ENCODE measurements at places on chromosomes 12 and 14. TPM values are rescaled to one million over a fixed set of nuclear protein-coding genes. Genes with fewer than 3 reads are reported as not detected.

DNA sequence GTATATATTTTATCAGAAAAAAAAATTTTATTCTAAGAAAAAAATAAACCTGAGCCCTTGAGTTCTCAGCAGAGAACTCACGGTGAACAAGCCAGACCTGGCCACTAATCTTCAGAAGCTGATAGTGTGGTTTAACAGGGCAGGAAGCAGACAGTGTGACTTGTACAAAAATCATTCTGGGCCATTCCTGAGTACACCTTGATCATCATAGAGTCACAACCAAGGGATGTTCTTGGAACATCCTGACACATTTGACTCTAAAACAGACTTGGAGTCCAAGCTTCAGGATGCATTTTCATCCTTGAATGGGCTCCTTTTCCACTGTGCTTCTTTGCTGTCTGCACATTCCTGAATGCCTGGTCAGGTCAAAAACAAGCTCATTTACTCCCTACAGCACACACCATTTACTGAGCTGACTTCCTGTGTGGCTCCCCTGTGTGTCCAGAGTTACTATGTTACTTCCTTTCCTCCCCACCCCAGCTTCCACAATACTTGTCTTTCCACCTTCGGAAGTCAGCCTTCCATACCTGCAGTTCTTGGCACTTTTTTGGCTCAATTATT, 112.0 kb downstream of the ANO6 start:
- peak; percentile 27 for DNase-seq

GRCh38 chr12:124940393-124941169, 26.1 kb upstream of the UBC start:
- peak; percentile 87 for DNase-seq

DNA sequence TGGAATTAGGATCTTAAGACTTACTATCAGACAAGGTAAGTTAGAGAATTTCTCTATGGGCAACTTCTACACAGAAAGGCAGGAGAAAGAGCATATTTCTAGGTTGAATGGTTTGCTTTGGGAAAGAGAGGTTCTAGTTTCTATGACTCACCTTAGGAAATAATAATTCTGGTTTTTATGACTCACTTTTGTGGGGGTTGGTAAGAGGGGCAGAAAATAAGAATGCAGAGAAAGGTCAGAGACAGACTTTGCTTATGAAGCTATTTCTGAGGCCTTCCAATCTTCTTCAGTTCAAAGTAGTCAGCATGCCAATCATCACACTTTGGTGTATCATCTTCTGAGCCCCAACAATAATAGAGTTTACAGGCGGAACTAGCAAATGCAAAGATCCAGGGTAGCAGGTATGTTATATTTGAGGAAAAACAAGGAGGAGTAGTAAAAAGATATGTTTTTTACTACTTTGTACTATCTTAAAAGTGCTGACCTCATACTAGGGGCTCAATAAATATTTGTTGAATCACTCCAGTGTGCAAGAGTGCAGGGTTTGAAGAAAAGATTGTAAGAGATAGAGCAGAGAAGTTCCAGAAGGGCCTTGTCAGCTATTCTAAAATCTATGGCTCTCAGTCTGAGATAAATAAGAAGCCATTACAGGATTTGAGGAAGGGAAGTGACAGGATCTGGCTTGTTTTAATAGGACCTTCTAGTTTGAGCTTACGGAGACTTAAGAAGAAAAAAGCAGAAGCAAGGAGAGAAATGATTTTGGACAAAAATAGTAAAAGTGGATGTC, 56.7 kb upstream of the LRFN5 start:
- peak; percentile 62 for DNase-seq

KRT6A gene
- total RNA-seq = not detected

Data from IMR-90 (cell line).